ENCODE measurements at places on chromosomes 5 and 9. TPM values are rescaled to one million over a fixed set of nuclear protein-coding genes. Genes with fewer than 3 reads are reported as not detected.

Gene CCDC183
- 2.4 TPM for total RNA-seq

Gene ANXA2R
- 0.70 TPM for total RNA-seq

- no peaks in the 10 kb centered on the region for H3K4me1 ChIP-seq
- peak overlapping the region; percentile 22 for H3K27ac ChIP-seq
- no peaks in the 10 kb centered on the region for H3K36me3 ChIP-seq
- no peaks in the 10 kb centered on the region for H3K27me3 ChIP-seq
- H3K4me3 ChIP-seq = no peak overlapping the region
- peak; percentile 39 for DNase-seq
Measured at GRCh38 chr5:78659714-78660113, 11.1 kb upstream of the LHFPL2 start.

Gene OLFML2A
- 6.0 TPM for total RNA-seq

GRCh38 chr9:99030092-99030511 is 74.8 kb upstream of the TGFBR1 start:
- no peak overlapping the region for H3K27ac ChIP-seq
- H3K4me3 ChIP-seq = no peak overlapping the region
- H3K4me1 ChIP-seq = no peaks in the 10 kb centered on the region
- DNase-seq = no peak

DNA sequence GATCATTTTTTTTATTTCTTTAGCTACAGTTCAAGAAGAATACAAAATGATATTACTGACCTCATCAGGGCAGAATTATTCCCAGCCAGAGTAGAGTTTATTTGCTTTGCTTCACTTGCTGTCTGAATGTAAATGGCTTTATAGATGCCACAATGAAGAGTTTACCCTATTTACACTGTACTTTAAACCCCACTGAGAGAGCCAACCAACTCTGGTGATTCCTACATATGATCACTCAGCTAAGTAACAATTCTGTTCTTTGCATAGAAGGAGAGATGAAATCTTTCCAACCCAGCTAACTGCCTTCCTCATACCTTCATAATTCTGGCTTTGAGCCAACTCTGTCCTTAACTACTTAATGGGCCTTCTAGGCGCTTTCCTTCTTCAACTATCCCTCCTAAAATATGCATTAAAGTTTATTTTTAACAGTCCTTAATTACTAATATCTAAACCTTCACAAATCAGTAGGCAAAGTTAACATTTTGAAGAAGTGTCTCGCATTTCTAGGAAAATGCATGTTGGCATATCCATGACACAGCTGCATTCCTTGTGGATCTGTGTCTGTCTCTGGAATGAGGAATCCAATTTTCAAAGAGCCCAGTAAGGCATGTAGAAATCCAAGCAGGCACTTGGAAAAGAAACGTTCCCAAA is 284.8 kb upstream of the GRAMD2B start:
- no peak overlapping the region for H3K27ac ChIP-seq
- H3K36me3 ChIP-seq = no peaks in the 10 kb centered on the region
- H3K4me3 ChIP-seq = no peak overlapping the region
- DNase-seq = no peak
- no peaks in the 10 kb centered on the region for H3K27me3 ChIP-seq

- no peaks in the 10 kb centered on the region for H3K27me3 ChIP-seq
- no peak overlapping the region for H3K27ac ChIP-seq
- no peaks in the 10 kb centered on the region for H3K36me3 ChIP-seq
- H3K4me1 ChIP-seq = no peaks in the 10 kb centered on the region
- no peak overlapping the region for H3K4me3 ChIP-seq
Measured at GRCh38 chr9:78320875-78321496, 24.1 kb downstream of the PSAT1 start.

- no peak overlapping the region for H3K27ac ChIP-seq
- no peaks in the 10 kb centered on the region for H3K4me1 ChIP-seq
- H3K36me3 ChIP-seq = no peaks in the 10 kb centered on the region
- H3K4me3 ChIP-seq = no peak overlapping the region
- peak; percentile 55 for DNase-seq
Measured at GRCh38 chr5:157342822-157343402, 77.0 kb downstream of the CYFIP2 start.

DNA sequence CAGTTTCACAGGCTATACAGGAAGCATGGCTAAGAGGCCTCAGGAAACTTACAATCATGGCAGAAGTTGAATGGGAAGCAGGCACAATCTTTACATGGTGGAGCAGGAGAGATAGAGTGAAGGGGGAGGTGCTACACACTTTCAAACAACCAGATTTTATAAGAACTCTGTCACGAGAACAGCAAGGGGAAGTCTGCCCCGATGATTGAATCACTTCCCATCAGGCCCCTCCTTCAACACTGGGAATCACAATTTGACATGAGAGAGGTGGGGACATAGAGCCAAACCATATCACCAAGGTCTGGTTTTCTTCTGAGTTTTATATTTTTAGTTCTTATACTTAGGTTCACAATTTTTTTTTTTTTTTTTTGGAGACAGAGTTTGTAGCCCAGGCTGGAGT is 16.1 kb downstream of the ZCCHC9 start:
- DNase-seq = no peak
- H3K4me1 ChIP-seq = no peaks in the 10 kb centered on the region
- no peaks in the 10 kb centered on the region for H3K36me3 ChIP-seq
- H3K4me3 ChIP-seq = no peak overlapping the region
- no peak overlapping the region for H3K27ac ChIP-seq

Gene PPIC
- 26.4 TPM for total RNA-seq

GRCh38 chr5:40402007-40402364 is 277.7 kb upstream of the PTGER4 start:
- DNase-seq = no peak
- no peak overlapping the region for H3K4me3 ChIP-seq
- no peaks in the 10 kb centered on the region for H3K27me3 ChIP-seq

Gene ISL1
- 6.8 TPM for total RNA-seq

Gene ERCC6L2
- total RNA-seq = 13.6 TPM

DNA sequence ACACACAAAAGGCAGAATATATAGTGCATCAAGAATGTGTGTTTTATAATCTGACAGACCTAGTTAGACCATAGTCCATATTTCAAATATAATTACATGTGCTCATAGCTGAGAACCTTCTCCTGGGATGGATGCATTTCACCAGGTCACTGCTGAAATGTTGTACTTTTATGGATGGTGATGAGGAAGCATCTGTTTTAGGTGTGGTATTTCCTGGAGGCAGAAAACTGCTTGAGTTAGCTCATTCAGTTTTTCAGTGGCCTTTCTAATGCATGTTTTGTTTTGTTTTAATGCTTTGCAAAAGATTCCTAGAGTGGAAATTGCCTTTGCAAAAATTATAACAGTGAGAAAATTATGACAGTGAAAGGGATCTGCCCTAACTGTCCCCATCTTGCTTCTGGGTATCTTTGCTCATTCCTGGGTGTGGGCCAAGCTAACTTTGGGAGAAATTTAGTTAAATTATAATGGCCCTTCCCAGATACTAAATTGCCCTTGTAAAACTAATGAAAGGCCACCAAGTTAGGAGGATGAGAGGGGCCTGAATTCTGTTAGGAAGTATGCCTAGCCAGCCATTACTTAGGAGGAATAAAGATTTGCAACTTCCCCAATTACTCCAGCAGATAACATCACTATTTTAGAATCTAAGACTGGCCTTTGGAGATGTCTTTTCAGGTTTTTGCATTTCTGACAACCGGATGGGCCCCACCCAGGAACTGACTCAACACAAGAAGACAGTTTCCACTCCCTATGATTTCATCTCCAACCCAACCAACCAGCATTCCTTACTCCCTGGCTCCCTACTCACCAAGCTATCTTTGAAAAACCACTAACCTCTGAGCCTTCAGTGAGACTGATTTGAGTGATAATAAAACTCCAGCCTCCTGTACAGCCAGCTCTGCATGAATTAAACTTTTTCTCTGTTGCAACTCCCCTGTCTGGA is 7.0 kb upstream of the IL12B start:
- H3K36me3 ChIP-seq = no peaks in the 10 kb centered on the region
- no peak overlapping the region for H3K4me3 ChIP-seq
- DNase-seq = no peak
- no peaks in the 10 kb centered on the region for H3K4me1 ChIP-seq
- H3K27ac ChIP-seq = no peak overlapping the region

DNA sequence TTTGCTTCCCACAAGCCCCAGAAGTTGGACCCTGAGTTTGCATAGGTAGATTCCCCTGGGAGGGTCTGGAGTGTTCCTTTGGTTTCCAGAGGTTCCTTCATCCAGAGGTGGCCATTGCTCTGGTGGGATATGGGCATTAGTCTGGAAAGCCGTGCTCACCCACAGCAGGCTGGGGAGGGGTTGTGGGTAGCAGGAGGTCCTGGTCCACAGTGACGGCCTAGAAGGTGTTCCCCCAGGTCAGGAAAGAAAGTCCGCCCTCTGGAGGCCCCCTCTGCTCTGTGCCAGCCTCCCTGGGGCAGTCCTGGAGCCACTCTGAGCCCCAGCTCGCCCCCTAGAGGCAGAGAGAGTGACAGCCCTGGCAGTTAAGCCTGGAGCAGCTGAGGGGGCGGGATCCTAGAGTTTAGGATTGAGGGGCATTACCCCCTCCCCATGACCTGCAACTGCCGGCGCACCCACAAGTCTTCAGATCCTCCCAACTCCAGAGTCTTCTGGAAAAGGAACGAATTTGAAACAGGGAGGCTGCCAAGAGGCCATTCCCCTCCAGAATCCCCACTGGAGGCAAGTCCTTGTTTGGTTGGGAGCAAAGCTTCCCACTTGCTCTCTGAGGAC is 36.8 kb downstream of the NDST1 start:
- no peaks in the 10 kb centered on the region for H3K27me3 ChIP-seq
- DNase-seq = peak; percentile 68
- no peaks in the 10 kb centered on the region for H3K4me1 ChIP-seq
- H3K27ac ChIP-seq = no peak overlapping the region
- H3K36me3 ChIP-seq = no peaks in the 10 kb centered on the region

Gene TLE1
- 29.3 TPM for total RNA-seq

Gene PAEP
- not detected for total RNA-seq

GRCh38 chr5:65243161-65243560 is 238.6 kb downstream of the ADAMTS6 start:
- H3K4me3 ChIP-seq = no peak overlapping the region
- no peaks in the 10 kb centered on the region for H3K36me3 ChIP-seq
- H3K4me1 ChIP-seq = no peaks in the 10 kb centered on the region
- no peaks in the 10 kb centered on the region for H3K27me3 ChIP-seq

Data from pancreas (tissue), 10 donors.